Astrocyte (in vitro differentiated cells and primary cell): ENCODE measurements at places on chromosomes 4 and X. TPM values are rescaled to one million over a fixed set of nuclear protein-coding genes. Genes with fewer than 3 reads are reported as not detected.

Gene SPRY1
- 44.5 and 51.6 TPM in 2 replicates for total RNA-seq

Gene UBA1
- total RNA-seq = 232 and 244 TPM in 2 replicates

GRCh38 chr4:26400132-26400531 is 79.3 kb downstream of the RBPJ start:
- no peak for DNase-seq

Gene MAGEA8
- not detected in 2 replicates for total RNA-seq

- DNase-seq = peak; percentile 62
Measured at GRCh38 chr4:186657764-186658163, 65.9 kb downstream of the FAT1 start.

DNA sequence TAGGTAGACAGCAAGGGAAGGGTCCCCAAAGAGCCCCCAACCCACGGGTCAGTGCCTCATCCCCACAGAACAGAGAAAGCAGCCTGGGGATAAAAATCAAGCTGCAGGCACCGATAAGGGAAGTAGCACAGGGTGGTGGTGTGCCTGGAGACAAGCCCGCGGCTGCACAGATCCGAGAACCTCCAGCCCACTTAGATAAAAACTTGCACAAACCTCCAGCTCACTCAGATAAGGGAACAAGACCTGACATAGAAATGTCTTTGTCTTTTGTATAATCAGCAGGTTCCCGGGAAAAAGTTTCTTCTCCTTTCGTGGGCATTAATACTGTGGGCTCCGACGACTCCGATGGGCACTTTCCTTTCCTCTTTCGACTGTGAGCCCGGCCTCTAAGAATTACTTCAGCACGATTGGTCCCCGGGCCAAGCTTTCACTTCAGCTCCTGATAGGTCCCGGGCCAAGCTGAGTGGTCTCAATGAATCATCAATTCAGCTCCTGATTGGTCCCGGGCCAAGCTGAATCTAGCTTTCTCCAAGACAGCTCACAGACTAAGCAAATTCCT is 32.4 kb downstream of the PRDX4 start:
- DNase-seq = no peak

Gene DGKQ
- 19.0 and 20.2 TPM in 2 replicates for total RNA-seq

Gene MAGEA4
- not detected in 2 replicates for total RNA-seq

Gene SHROOM2
- 15.9 and 16.0 TPM in 2 replicates for total RNA-seq

DNA sequence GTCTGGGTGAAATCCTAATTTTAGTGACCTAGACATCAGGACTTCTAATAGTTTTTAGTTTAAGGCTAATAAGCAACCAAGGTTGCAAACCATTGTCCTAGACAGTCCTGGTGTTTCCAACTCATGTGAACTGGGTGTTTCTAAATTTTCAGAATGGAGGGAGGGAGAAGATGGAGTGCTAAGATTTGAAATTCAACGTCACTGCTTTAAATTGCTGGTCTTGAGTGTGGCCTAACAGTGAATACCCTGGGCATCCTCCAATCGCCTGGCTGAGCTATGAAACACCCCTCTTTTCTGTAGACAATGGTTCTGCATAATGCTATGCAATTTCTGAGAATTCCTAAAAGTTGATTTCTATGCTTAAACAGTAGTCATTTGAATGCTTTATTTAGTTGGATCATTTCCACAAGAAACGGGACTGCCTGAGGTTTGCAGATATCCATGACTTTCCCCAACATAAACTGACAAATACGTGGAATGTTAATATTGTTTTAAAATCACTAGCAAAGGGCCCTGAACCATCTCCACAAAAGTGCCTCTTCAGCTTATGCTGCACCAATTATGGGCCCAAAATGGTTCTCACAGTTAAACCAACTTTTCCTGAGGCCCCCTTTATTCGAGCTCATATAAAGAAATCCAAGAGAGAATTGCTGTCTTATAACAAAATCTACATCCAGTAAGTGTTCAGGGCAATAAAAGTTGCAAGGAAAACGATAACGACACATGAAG is 1.1 kb downstream of the FBXL5 start:
- DNase-seq = peak; percentile 71

- DNase-seq = peak; percentile 7
Measured at GRCh38 chr4:44186850-44187246, 261.8 kb downstream of the KCTD8 start.

Gene BMPR1B
- 12.1 and 14.1 TPM in 2 replicates for total RNA-seq

GRCh38 chr4:37008199-37008598 is 236.3 kb upstream of the NWD2 start:
- no peak for DNase-seq

DNA sequence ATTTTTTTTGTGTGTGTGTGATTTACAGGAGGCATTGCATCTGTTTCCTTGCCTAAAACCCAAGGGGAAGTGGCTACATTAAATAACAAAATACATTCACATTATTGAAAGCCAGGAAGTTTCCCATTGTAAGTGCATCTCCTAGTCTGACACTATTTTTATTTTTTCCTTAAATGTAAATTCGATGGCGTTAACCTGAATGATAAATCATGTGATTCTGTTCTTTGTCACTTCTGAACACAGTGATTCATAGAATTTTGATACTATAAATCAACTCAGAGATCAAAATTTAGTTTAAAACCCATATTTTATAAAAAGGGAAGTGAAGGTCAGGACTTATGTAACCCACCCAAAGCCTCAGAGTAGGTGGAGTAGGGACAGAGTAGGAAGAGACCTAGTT is 258.1 kb downstream of the GABRG1 start:
- no peak for DNase-seq

GRCh38 chr4:7379719-7380118 is 55.0 kb downstream of the PSAPL1 start:
- DNase-seq = no peak

Gene SLITRK2
- not detected in 2 replicates for total RNA-seq

Gene KIF4A
- total RNA-seq = 1.7 and 3.0 TPM in 2 replicates

Gene TLR8
- total RNA-seq = not detected in 2 replicates

Gene CYSLTR1
- total RNA-seq = not detected in 2 replicates

DNA sequence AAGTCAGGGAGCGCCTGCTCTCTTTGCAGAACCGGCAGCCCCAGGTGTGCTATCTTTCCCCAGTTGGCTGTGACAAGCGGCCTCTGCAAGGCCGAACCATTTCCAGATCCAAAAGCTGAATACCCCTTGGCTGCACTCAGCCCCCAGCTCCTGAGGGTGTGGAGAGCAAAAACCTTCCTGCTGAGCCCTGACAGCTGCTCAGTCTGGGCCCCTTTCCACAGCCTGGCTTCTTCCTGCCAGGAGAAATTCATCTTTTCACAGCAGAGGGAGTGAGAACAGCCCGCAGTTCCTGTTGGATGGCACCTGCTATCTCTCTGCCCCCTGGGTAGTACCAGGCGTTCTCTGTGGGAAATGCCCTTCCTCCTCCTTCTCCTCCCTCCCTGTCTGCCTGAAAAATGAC is 78.4 kb downstream of the DRD5 start:
- no peak for DNase-seq

GRCh38 chr4:70739496-70740337 is 18.0 kb downstream of the RUFY3 start:
- DNase-seq = no peak

DNA sequence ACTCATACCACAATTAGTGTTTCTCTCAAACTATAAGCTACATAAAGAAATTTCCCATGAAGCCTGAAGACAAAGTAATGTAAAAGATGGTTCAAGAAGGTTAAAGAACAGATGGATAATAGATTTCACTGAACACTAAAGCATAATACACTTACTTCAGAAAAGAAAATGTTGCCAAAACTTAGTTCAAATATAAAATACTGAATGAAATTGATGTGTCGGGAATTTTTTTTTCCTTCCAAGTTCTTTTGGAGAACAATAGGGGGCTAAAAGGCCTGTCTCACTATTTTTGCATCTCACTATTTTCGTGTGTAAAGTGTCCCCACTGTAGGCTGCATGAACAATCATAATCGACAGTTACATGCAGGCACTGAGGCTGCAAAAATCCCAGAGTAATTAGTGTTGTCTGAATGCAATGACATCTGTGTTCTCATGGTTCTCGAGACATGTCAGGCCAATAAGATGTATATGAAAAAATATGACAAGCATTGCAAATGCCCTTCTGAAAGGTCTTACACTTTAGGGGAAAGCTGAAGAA is 11.9 kb upstream of the MAB21L2 start:
- DNase-seq = no peak

DNA sequence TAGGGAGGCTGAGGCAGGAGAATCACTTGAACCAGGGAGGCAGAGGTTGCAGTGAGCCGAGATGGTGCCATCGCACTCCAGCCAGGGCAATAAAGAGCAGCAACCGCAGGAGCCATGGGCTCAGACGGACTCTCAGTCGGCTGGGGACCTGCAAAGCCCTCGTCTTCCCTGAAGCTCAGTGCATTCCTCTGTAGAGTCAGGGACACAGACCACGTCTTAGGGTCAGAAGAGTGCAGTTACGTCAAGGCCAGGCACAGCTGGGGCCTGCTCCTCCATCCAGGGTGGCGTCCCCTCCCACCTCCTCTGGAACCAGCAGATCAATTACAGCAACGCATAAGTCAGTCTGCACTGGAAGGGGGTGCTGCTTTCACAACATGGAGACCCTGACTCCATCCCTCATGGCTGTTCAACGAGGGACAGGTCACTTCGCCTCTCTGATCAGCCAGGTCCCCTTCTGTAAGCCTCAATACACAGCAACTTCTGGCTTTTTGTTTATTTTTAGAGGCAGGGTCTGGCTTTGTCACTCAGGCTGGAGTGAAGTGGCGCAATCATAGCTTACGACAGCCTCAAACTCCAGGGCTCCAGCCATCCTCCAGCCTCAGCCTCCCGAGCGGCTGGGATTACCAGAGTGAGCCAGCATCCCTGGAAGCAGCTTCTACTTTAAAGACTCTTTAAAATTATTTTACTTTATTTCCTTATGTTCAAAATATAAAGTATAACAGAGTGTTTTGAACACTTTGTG is 76.4 kb downstream of the ZFYVE28 start:
- no peak for DNase-seq

Gene FRG2
- total RNA-seq = not detected in 2 replicates

Gene SYNPO2
- 4.2 and 4.7 TPM in 2 replicates for total RNA-seq

GRCh38 chr4:100166297-100167039 is 23.8 kb downstream of the DDIT4L start:
- DNase-seq = no peak

DNA sequence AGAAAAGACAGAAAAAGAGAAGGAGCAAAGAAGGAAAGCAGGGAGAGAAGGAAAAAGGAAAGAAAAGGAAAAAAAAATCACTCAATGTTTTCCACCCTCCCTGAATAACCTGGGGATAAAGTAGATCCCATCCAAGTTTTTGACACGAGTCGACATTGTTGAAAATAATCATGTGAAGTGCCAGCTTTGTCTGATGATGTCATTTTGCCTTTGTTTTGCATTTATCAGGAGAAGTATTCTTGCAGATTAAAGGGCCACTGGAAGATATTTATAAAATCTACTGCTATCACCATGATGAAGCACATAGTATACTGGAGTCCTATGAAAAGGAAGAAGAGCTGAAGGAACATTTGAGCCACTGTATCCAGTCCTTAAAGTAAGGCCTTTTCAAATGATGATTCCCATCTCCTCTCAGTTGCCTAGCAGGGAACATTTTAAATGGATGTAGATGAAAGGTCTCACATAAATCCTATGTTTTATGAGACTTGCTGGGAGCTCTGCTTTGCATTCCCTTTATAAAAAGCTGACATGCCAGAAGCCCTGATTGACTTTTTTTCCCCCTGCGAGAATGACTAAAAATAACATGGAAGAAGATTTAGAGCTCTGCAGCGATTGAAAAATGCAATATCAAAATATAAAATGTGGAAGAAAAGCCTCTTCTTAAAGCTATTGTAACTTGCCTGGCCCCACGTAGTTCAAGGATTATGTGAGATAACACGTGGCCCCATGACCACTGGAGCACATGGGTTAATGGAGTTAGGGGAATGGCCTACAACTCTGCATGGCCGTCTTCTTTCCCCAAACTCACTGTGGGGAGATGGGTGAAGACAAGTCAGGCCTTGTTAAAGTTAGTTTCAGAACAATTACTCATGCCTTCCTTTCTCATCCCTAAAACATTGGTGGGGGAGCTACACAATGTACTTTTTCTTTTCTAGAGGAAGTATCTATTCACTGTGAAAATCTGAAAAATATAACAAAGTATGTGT is 77.5 kb downstream of the INTS12 start:
- DNase-seq = no peak

- peak; percentile 33 for DNase-seq
Measured at GRCh38 chr4:165208741-165209388, 1.5 kb downstream of the KLHL2 start.

DNA sequence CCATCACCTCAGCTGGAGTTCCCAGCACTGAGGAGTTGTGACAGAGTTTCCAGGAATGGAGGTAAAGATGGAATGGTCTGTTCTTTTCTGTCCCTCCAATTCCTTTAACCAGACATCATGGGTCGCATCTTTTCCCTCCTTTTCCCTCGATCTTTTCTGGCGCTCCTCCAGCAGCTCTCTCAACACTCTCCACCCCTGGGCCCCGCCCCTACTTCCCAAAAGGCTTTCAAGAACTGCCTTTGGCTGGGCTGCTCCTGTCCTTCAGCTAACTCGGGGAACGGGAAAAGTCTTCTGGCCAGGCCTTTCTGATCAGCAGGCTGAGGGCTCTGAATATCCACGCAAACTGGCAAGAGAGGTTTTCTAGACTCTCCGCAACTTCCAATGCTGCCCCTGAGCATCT is 34.0 kb downstream of the UTP14A start:
- no peak for DNase-seq

DNA sequence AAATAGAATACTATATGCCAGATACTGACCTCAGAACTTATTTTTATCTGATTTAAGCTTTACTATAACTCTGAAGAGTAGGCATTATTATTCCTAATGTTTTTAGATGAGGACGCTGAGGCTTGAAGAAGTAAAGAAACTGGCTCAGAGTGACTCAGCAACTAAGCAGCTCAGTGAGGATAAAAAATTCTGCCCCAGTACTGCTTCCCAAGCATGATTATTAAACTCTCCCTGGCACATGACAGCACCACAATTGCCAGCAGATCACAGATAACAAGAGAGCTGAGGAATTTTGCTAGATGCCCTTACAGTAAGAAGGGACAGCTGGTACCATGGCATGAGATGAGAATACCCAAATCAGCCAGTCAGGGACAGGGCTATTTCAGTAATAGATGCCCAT is 219.4 kb downstream of the NKX6-1 start:
- peak; percentile 20 for DNase-seq

DNA sequence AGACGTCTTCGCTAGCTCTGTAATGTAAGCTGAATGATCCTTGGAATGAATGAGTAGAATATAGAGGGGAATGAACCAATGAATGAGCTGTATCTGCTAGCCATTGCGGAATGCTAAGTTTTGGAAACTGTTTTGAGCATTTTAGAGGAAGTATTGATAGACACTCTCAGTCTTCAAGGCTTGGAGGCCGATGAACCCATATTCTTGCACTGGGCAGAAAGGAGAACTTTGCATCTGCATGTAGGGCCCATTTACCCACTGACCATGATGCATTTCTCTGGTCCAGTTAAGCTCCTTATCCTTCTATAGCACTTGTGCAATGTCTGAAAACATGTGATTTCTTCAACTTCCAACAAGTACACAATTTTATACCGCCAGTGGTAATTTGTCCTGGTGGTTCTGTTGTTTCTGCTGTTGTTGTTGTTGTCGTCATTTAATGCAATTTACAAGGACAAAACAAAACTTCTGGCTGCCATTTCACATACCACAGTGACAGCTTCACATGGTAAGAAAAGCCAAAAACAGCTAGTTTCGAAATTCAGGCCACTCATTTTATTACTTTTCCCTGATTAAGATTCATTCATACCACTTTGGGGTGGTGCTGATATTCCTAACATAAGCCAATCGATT is 85.0 kb upstream of the MTM1 start:
- DNase-seq = no peak

GRCh38 chr4:155450676-155451075 is 73.9 kb upstream of the MAP9 start:
- no peak for DNase-seq
